ENCODE measurements at places on chromosomes 7 and 10.
A peak's percentile ranks its signal among the peaks of the same experiment; 100 is the strongest.

GRCh38 chr7:116483271-116483942 lies 16.1 kb upstream of the CAV2 start:
- DNase-seq = no peak

- no peak for DNase-seq
Measured at GRCh38 chr7:31955021-31955420, 115.2 kb downstream of the PDE1C start.

- DNase-seq = no peak
Measured at GRCh38 chr7:69062020-69062765, 536.1 kb upstream of the AUTS2 start.

GRCh38 chr7:26305090-26305868 lies 13.6 kb downstream of the SNX10 start:
- DNase-seq = no peak

DNA sequence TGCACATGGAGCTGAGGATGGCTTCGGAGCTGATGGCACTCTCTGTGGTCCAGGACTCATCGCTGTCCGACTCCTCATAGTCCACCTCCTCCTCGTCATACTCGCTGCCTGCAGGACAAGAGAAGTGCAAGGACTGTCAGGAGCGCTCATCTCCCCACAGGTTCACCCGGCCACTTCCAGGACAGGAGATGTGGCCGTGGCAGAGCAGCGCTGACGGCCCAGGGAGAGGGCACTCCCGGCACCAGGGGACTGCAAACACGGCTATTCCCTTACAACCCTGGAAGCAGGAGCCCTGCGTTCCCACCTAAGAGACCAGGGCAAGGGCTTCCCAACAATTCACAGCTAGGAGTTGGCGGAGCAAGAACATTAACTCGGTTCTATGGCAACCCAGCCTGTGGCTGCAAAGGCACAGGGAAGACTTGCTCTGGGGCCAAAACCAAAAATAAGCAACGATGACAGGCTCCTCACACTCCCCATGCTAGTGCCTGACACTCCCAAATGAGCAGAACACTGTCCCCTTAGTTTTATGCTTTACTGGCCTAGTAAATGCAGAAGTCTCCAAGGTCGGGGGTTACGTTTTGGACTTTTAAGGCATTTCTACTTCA lies 100.9 kb downstream of the TAX1BP1 start:
- DNase-seq = no peak

GRCh38 chr10:12181065-12181775 lies 14.5 kb downstream of the NUDT5 start:
- DNase-seq = no peak

DNA sequence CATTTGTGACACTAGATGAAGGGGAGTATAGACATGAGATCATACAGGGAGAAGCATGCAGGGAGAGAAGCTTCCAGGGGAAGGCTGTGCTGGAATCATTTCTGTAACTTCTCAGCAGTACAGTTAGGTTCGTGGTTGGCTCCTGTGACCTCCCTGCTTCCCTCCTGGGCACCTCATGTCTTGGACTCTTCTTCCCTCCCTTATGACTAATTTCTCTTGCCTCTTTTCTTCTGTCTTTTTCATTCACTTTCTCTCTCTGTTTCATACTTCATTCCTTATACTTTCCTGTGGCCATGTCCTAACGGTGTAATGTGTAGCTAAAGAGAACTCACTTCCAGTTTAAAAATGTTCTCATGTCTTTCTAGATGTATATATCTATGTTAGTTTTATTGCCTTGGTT lies 19.1 kb upstream of the HKDC1 start:
- DNase-seq = no peak

DNA sequence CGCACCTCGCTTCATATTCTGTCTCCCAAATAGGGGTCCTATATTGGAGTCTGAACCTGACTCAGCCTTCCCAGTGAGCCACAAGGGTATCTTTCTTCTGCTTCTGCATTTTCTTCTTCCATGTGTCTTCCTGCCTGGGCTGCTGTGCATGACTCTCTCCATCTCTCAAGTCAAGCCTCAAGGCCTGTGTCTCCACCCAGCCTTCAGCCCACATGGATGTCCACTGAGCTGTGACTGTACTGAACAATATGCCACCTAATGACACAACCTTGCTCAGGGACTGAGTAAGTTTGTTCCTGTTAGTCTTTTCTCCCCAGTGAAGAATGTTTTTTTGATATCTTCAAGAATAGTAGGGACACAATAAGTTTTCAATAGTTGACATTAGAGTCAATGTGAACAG lies 162.7 kb upstream of the TBX20 start:
- no peak for DNase-seq

DNA sequence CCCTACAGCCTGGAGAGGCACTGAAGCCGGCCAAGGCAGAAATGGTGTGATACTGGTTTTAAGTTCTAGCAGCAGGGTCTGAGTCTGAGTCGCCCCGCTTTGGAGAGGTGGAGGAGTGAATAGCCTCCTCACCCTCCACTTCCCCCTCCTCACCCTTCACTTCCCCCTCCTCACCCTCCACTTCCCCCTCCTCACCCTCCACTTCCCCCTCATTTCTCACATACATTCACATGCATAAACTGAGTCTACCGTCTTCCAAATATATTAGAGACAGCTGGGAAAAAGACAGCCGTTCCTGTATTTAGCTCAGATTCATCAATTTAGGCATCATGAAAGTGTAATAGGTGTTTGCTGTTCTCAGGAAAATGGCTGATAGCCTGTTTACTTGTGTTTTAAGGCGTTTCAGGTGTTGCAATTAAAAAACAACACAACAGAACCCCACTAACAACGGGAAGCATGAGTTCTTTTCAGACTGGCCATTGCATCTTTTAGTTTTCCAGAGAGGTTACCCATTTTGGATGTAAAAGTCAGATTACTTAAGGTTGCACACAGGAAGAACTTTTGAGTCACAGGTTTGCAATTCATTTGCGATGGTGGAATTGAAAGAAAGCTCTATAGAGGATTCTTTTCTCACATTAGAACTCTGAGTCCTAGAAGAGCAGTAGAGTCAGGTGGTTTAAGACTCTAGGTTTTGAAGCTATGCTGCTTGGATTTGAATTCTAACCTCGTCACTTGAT lies 861 bp downstream of the NRBF2 start:
- DNase-seq = peak; percentile 31

DNA sequence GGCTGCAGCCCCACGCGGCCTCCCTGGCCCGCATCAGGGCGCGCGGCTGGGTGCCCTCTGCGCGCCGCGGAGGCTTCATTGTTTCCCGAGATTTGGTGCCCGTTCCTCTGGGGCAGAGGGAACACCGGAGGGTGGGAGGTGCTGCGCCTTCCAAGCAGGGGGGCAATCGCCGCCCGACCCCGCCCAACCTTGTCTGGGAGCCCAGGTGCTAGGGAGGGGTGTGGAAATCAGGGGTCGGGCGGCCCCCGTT lies 1.0 kb upstream of the NRP1 start:
- no peak for DNase-seq

DNA sequence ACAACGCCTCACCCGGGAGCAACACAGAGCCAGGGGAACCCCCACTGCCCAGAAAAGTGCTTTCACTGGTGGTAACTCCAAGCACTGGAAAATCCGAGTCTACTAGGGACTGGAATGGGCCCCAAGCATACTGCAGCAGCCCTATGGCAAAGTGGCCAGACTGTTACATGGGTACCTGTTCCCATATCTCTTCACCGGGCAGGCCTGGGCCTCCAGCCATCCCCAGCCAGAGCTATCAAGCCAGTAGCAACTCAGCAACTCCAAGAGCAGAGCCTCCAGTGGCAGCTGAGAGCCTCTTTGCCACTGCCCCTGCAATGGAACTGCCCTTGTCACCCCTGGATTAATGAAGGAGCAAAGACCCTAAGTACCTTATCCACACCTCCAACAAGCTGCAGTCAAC lies 73.5 kb downstream of the HBP1 start:
- DNase-seq = no peak

DNA sequence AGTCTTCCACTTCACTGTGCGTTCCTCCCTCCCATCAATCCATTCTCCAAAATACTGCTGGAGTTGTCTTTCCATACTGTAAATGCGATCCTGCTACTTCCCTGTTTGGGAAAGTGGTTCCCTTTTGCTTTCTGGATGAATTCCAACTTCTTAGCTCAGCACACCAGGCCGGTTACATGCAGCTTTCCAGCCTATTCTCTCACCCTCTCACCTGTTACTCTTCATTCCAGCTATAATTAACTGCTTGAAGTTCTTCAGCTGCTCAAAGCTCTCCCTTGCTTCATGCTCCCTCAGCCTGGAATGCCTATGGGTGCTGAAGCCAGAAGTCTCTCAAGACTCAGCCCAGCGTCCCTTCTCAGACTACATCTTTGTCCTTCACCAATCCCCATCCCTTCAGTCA lies 6.0 kb upstream of the ZNRF2 start:
- no peak for DNase-seq

GRCh38 chr7:3073763-3074458 lies 30.2 kb upstream of the CARD11 start:
- no peak for DNase-seq

GRCh38 chr7:25476863-25477499 lies 248.7 kb upstream of the NPVF start:
- DNase-seq = no peak

- peak; percentile 92 for DNase-seq
Measured at GRCh38 chr7:100034871-100035510, 14.6 kb upstream of the ZSCAN21 start.

DNA sequence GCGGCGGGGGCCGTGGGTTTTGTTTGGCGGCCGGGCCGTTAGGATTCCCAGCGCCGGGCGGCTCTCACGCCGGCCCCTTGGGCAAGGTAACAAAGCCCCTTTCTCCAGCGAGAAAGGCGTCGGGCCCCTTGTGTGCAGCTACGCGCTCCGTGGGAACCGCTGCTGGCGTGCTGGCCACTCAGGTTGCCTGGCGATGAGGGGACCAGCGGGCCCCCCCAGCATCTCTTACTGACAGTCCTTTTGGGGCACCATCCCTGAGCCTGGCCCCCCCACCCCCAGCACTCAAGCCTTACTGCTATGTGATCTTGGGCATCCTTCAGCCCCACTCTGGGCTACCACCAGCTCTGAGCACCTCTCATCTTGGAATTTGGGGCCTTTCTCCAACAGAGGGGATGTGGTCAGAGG lies 1.8 kb downstream of the LFNG start:
- DNase-seq = no peak

DNA sequence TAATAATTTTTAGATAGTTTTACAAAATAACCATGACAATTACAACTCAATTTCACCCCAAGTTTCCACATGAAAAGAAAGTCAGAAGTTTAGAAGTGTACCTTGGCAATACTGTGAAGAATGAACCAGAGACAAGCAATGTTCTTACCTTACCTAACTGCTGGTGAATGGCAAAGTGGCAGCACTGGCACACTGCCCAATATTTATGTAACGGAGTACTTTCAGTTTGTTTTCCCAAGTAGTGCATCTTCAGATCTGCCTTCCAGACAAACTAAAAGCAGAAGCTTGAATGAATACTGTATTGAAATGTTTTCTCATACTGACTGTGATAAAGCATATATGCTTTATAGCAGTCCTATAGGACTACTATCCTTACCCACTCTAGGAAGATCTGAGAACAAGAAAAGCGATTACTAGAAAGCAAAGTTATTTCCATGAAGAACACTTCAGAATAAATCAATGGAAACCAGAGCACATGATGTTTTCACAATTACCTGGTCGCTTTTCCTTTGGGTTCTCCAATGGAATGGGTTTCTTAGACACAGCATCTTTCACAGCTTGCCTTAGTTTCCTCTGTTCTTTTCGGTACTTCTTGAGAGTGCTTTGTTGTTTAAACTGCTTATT lies 1.5 kb downstream of the NOC3L start:
- DNase-seq = no peak

- DNase-seq = no peak
Measured at GRCh38 chr10:55091691-55092328, 290.8 kb upstream of the PCDH15 start.

- DNase-seq = no peak
Measured at GRCh38 chr10:120802935-120803334, 48.2 kb upstream of the WDR11 start.

GRCh38 chr7:153381275-153382040 lies 621.9 kb downstream of the ACTR3B start:
- DNase-seq = no peak

- no peak for DNase-seq
Measured at GRCh38 chr7:141203586-141203985, 129.7 kb downstream of the TMEM178B start.

- DNase-seq = no peak
Measured at GRCh38 chr10:118990326-118990725, 39.2 kb upstream of the NANOS1 start.

DNA sequence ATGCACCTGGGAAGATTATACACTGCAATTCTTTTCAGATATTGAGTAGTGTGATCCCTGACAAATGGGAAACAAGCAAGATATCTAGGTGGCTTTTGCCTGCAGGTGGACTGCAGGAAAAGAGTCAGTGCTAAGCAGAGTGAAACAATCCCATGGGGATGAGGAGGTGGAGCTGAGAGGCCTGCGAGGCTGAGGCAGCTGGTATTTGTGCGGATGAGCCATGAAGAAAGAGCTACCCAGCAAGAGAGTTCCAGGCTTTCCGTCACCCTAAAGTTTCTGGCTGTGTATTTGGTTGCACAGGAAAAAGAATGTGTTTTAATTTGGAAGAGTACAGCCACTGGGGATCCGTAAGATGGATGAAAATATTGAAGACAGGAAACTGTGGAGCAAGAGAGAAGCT lies 714.1 kb upstream of the COBL start:
- DNase-seq = no peak

DNA sequence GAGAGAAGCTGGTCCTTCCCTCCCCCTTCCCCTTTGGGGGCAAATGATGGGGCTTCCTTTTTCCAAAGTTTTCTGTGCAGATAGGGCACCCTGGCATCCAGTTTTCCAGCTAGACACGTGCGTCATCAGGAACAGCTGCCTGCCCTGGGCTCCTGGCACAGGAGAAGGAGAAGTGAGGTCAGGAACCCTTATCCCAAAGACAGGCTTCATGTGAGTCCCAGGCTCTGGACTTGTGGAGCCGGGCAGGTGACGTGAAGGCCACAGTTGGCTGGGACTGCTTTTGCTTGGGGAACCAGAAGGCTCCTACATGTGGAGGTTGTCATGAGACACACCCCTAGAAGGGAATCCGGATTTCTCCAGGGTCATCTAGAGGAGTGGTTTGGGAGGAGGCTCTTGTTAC lies 66.5 kb downstream of the RBM20 start:
- DNase-seq = no peak

GRCh38 chr7:158529181-158530096 lies 58.2 kb downstream of the PTPRN2 start:
- DNase-seq = no peak

DNA sequence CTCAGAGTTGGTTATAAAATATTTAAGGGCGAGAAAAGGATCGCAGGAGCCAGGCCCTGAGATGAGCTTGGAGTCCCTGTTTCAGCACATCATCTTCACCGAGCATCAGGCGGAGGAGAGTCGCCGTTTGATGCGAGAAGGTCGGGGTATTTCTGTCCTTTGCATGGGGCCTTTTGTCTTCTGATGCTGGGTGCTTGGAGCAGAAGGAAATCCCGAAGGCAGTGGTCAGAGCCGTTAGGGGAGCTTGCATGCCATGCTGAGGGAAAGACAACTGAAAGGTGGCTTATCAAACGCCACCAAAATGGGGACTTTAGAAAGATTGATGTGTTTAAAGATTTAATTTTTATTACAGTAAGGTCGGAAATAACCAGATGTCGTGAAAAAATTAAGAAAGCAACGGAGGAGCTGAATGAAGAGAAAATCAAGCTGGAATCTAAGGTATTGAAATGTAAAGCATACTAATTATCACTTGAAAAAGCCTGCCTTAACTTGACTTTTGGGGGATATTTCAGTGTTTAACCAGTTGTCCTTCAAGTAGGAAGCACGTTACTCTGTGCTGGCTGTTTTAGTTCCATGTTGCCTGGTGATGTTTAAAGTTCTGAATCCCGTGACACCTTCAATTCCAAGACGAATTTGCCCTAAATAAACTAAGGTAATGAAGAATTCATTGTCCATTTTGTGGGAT lies 845 bp downstream of the CCDC172 start:
- no peak for DNase-seq

- DNase-seq = no peak
Measured at GRCh38 chr10:130169136-130169859, 33.1 kb downstream of the GLRX3 start.

Data from HFFc6 (cell line).